AG04449 (cell line): ENCODE measurements at places on chromosomes 7 and 10.

GRCh38 chr10:110563132-110563531, 4.4 kb upstream of the SMC3 start:
- DNase-seq = no peak

- DNase-seq = no peak
Observed at GRCh38 chr7:125358551-125359167, 429.0 kb upstream of the POT1 start.

DNA sequence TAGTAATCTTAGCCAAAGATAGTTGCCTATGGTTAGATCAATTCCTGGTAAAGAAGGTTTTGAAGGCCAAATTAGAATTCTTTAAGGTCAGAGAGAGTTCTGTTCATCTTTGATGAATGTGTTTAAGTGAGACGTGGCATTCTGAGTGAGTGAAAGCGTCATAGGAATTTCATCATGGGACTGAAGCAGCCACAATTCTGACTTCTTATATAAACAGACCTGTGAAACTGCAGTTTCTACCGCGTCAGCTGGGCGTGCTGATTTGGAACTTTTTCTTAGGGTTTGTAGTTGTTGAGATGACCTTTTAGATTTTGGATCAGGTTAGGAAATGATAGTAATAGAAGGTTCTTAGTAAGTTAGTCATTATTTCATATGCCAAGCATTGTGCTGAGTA, 103.8 kb downstream of the CNNM2 start:
- no peak for DNase-seq

DNA sequence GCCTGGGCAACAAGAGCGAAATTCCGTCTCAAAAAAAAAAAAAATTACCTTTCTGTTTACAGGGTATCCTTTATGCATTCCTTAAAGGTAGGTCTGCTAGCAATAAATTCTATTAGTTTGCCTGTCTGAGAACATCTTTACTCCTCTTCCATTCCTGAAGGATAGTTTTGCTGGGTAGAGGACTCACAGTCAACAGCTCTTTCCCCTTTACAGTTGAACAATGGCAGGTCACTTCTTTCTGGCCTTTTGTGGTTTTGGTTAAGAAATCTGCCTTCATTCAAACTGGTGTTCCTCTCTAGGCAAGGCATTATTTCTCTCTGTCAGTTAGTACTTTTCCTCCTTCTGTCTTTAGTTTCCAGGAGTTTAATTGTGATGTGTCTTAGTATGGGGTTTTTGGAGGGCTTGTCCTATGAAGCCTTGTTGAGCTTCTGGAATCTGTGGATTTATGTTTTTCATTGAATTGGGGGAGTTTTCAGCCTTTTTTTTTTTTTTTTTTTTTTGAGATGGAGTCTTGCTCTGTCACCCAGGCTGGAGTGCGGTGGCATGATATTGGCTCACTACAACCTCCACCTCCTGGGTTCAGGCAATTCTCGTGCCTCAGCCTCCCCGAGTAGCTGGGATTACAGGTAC, 4.8 kb upstream of the DNAAF5 start:
- DNase-seq = no peak

DNA sequence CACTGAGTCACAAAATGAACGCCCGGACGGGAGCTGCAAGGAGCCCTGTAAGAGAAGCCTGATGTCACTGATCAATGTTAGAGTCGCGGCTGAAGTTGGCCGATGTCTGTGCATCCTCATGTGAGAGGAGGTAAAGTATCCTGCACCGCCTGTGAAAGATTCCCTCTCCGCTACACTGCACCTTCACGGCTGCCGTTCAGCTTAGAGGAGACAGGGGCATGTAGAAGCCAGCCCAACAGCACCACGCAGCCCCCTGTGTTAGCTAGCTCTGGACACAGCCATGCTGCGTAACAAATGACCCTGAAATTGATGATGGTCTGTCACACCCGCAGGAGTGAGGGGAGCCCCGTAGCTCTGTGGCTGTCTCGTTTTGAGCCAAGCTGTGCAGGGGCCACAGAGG, 81.5 kb upstream of the DIP2C start:
- no peak for DNase-seq

- no peak for DNase-seq
Observed at GRCh38 chr7:141115965-141116364, 42.1 kb downstream of the TMEM178B start.
